ENCODE measurements at places on chromosomes 5 and 9. TPM values are rescaled to one million over a fixed set of nuclear protein-coding genes. Genes with fewer than 3 reads are reported as not detected.

Gene PGM5
- 22.6 TPM for total RNA-seq

Gene CYLC2
- not detected for total RNA-seq

Gene CRHBP
- total RNA-seq = not detected

Gene SOHLH1
- not detected for total RNA-seq

Gene LMAN2
- total RNA-seq = 139 TPM

Gene GPR150
- 0.41 TPM for total RNA-seq

DNA sequence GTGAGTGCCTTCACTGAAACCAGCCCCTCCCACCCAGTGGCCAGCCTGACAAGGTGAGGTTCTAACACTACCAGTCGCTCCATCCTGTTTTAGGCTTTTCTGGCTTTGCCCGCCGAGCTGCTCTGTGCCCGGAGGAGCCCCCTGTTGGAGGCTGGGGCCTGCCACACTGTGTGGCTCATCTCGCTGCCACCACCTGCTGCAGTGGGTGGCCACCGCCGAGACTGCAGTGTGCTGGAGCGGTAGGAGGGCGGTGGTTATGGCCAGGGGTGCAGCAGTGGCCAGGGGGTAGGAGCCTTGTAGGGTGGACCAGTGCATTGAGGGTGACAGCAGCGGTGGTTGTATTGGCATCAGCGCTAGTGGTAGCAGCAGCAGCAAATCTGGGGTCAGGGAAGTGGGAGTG, 74.7 kb upstream of the PCAT7 start:
- no peak for DNase-seq

GRCh38 chr9:6870650-6871477, 113.1 kb downstream of the KDM4C start:
- no peak for DNase-seq

DNA sequence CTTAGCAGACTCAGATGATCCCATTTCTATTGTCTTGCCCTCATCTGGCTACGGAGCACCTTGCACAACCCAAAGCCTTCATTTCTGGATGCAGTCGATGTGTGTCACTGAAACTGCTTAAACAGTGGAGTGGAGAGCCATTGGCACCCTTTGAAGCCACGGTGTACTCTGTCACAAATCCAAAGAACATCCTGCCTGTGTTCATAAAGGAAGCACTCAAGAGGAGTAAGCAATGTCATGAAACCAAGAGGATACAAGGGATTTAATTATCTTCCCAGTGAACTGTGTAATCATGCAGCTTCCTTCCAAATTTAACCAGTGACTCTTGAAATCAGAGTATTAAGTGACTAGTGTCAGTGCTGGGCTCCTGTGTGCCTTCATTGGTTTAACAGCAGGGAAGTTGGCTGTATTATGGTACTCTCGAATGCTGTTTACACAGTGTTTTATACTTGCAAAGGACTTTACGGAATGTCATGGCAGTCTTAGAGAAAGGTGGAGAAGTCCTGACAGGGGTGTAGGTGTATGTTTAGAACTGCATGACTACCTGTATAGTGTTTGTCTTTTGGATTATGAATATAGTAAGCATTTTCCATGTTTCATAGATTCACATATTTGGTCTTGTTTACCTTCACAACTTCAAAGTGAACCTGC, 41.9 kb downstream of the CD180 start:
- no peak for DNase-seq

DNA sequence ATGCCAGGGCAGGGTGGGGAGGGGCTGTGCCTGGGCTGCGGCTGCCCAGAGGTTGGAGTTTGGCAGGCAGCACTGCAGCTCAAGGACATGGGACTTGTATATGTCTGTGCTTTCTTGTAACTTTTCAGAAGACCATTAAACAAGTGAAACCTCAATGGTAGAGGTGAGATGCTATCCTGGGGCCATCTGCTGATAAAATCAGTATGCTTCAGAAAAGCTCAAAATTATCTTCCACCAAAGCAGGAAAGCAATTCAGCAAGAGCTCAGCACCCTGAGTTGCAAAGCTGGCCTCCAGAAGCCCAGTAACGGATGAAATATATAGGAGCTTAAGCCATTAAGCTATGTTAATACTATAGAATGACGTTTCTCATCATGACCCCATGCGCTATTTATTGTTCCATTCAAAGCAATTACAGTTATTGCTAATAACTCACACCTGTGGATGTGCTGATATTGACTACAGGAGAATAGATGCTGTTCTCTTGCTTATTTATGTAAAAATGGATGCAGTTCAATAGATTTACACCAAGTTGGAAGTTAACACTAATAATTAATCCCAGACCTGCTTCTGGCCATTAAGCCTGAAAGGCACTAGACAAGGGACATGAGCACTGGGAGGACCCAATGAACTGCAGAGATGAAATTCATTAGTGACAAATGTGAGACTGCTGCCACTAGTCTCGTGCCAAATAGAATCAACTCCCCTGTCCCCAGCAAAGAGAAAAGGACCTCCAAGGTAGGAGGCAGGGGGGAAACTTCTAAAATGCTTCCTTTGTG, 316.3 kb upstream of the PANK3 start:
- DNase-seq = no peak

DNA sequence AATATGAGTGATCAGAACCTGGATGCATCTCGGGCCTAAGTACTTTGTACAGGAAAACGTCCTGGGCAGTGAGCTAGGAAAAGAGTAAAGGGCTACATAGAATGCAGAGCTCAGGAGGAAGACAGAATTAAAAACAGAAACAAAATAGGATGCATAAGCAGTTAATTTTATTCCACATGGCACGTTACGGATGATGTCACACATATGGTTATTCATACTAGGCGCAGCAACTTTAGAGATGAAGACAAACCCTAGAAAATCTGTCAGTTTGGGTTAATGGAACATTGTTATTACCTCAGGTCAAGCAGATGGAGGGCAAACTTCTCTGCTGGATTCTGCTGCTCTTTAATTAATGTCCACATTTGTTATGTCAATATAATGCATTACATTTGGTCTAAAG, 445.4 kb downstream of the ANXA1 start:
- DNase-seq = no peak

DNA sequence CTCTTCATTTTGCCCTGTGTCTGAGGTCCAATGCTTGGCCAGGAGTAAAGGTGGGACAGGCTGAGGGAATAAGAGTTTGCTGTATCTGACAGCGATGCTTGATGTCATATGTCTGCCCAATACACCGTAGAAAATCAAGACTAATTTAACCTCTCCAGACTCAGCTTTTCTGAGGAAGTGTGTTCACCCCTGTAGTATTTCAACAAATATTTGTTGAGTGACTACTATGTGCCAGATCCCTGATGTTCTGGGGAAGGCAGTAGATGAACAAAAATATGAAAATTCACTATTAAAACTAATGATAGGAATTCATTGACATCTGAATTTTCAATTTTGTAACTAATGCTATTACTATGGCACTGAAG, 489.7 kb downstream of the EBF1 start:
- no peak for DNase-seq

- peak; percentile 63 for DNase-seq
Measured at GRCh38 chr5:37553720-37554404, 174.7 kb downstream of the WDR70 start.

- no peak for DNase-seq
Measured at GRCh38 chr9:69420611-69421270, 95.7 kb downstream of the ENTREP1 start.

GRCh38 chr5:66617991-66618768, 22.0 kb downstream of the MAST4 start:
- no peak for DNase-seq
